ENCODE measurements at places on chromosomes 7 and 10. TPM values are rescaled to one million over a fixed set of nuclear protein-coding genes. Genes with fewer than 3 reads are reported as not detected.

OR9A2 gene
- not detected for total RNA-seq

HOXA2 gene
- not detected for total RNA-seq

TAF5 gene
- total RNA-seq: 4.5 TPM

PILRA gene
- 2.5 TPM for total RNA-seq

ZNF92 gene
- 5.7 TPM for total RNA-seq

NUP205 gene
- 31.2 TPM for total RNA-seq

PNLIPRP1 gene
- not detected for total RNA-seq

PRLHR gene
- total RNA-seq: not detected

CPXM2 gene
- not detected for total RNA-seq

ZPBP gene
- total RNA-seq: not detected

TIMM23B gene
- total RNA-seq: 21.3 TPM

SEMA3A gene
- 3.7 TPM for total RNA-seq

RBP3 gene
- total RNA-seq: not detected

CYP3A7 gene
- total RNA-seq: not detected

TNS3 gene
- 93.8 TPM for total RNA-seq

CFTR gene
- not detected for total RNA-seq

ITGA8 gene
- total RNA-seq: 6.9 TPM

CALML3 gene
- total RNA-seq: not detected

HPSE2 gene
- not detected for total RNA-seq

CPA4 gene
- total RNA-seq: 23.6 TPM
